Stimulated activated CD4-positive, alpha-beta T cell treated with anti-CD3 and anti-CD28 coated beads, TNF-alpha, amount 100 ng/mL, for 24 hours (primary cell): ENCODE measurements at places on chromosomes 6 and 20.

DNA sequence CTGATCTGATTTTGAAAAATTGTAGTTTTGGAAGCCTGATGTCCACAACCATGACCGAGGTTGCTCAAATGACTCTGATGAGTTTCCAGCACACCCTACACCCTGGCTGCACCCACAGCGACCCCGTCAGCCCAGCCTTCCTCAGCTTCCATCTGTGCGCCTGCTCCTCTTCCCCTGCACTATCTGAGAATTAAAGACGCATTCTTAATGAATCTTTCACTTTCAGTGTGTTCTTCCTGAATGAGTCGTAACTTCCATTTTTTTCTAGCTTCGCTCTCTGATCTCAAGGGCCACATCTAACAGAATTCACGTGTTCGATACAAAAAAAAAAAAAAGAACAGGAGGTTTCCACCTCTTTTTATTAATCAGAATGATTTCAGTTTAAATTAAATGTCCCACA, 21.3 kb upstream of the RREB1 start:
- peak; percentile 13 for DNase-seq

GRCh38 chr6:77561768-77562314, 91.0 kb upstream of the MEI4 start:
- no peak for DNase-seq

DNA sequence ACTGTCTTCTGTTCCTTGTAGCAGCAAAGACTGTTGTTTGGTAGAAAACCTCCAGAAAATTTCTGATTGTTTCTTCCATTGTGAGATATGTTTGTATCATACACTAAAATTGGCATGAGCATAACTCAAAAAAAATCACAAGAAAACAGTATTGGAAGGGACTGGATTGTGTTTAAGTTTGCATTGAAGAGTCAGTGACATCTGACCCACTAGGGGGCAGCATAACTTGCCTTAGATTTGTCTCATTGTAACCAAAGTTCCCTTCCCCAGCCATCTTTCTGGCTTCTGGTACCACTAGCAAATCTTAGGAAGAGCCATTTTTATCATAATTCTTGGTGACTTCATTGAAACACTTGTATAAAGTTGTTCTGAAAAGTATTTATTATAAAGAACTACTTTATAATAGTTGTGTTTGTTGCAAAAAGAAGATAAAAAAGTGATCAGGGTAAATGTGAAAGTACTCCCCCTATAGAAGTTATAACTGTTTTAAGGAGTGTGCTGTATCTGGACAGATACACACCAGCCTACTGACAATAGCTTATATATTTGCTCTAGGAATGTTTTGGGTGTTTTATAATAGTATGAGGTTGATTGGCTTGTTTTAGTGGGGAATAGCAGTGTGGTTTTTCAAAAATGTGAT, 7.7 kb downstream of the CSTF1 start:
- DNase-seq = no peak

DNA sequence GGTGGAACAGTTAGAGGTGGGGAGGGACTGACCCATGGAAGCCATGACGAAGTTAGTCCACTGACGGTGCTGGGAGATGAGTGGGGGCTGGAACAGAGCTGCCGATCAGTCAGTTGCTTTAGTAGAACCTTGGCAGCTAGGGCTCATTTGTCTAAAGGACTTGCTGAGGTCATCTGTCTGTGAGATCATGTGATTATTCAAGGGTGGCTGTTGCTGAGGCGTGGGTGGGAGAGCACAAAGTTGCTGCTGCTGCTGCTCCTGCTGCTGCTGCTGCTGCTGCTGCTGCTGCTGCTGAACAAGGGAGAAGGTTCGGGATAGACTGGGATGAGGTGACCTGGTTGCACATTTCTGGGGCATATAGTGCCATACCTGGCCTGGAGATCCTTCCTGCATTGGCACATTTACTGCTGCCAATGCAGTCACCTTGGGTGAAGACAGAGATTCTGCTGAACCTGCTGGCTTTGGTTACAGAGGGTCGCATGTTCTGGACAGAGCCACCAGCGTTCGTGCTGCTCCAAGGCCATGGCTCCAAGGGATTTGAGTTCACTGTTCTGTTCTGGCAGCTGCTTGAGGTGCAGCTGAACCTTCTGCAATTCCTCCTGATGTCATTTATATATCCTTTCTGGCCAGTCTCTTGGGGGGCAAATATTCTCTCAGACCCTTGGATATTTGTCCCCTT, 840.5 kb downstream of the HACE1 start:
- no peak for DNase-seq

DNA sequence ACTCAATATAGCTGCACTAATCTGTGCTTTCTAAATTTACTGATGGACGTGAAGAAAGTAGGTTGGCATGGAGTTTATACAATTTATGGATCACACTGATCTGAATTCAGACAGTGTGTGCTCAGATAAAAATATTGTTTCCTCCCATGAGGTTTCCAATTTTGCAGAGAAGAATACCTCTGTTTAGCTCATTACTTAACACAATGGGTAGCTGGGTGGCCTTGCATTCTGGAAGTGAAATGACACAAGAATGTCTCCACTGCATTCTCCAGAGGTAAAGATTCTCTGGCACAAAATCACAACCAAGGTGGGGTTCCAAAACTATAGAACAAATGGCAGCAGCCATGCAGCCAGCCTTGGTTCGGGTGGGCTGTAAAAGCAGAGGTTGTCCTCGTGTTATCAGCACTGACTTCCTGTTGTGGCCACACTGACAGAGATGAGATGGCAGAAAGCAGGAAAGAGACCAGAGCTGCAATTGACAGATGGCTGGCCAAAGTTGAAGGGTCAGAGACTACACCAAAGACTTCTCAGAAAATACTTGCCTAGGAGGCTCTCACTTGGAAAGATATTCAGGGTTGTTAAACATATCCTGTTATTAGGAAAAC, 50.2 kb downstream of the HDAC2 start:
- no peak for DNase-seq

DNA sequence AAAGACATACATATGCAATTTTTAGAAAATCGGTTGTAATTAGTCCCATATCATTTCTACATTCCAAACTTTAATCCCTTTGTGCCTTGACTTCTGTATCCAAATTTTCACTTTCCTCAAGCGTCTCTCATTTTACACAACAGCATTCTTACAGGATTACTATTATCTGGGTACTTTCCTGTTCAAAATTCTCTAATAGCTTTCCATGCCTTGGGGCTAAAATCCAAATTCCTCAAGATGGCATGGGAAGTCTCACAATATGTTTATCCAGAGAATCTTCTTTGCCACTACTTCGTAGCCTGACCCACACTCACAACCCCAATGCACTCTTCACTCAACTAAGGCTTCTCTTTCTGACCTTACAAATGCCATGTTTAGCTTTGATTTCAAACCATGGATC, 125.0 kb downstream of the TBX18 start:
- no peak for DNase-seq

DNA sequence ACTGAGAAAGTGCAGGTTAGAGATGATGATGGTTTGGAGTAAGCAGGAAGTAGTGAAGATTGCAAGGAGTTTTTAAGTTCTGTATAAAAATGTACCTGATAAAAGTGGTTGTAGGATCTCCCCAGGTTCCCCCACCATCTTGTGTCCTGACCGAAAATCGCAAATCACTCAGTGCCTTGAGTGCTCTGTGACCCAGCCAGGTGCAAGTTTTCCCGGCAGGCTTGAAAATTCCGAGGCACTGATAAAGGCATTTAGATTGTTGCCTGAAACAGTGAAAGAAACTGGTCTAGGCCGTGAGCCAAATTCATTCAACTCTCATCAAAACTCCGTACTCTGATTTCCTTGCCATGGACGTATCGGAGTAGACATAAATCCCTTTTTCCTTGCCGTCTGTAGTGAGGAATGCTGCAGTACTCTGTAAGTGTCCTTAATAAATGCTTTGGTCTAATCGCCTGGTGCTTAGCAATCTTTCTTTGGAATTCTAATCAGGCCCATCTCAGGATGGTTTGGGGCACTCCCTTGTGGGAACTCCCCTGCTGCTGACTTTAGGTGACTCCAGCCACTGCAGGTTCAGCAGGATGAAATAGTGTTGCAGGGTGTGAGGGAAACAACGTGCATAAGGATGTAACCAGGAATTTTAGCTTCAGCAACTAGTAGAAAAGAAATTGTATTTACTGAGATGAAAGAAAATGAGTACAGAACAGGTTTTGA, 1199.8 kb upstream of the MAP3K7 start:
- DNase-seq = no peak

- no peak for DNase-seq
These were observed 10.6 kb upstream of the FAM8A1 start for GRCh38 chr6:17589406-17590096.

GRCh38 chr6:107504270-107505026, 14.5 kb downstream of the SOBP start:
- no peak for DNase-seq

GRCh38 chr6:159061805-159062563, 17.2 kb upstream of the TAGAP start:
- DNase-seq = no peak

DNA sequence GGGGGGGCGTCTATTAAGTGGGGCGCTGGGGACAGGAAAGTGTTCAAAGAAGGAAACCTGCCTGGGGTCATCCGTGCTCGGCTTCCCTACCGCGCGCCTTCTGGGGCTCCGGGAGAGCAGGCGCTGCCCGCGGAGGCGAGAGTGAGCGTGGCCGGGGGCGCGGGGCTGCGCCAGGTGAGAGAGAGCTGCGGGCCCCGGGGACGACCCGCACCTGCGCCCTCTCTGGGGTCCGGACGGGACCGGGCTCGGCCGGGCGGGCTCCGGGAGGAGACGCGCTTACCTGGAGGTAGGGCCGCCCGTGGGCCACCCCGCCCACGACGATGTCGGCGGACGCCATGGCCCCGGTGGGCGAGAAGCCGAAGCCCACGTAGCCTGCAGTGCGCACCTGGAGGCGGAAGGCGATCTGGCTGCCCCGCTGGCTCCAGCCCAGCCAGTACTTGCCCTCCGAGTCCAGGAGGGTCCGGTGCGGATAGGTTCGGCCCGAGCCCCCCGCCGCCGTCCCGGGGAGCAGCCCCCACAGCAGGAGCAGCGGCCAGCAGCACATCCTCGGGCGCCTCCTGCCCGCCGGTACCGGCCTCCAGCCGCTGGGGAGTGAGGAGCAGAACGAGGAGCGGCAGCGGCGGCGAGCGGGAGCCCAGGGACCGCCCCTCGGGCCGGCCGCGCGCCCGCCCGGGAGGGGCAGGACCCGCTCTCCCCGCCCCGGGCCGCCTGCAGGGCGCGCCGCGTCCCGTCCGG, at the start of gene MOXD1:
Gene MOXD1 (minus strand): TSS at position 593 of the 735 bp plus-strand sequence. CDS start 49 bp downstream, at position 544.
- no peak for DNase-seq
